Lung (tissue), 17 donors: ENCODE measurements at places on chromosomes 4 and X. TPM values are rescaled to one million over a fixed set of nuclear protein-coding genes. Genes with fewer than 3 reads are reported as not detected.

The F8A3 gene
- 3.6 TPM for total RNA-seq

GRCh38 chr4:78484574-78484973 lies 67.0 kb upstream of the ANXA3 start:
- DNase-seq = no peak

DNA sequence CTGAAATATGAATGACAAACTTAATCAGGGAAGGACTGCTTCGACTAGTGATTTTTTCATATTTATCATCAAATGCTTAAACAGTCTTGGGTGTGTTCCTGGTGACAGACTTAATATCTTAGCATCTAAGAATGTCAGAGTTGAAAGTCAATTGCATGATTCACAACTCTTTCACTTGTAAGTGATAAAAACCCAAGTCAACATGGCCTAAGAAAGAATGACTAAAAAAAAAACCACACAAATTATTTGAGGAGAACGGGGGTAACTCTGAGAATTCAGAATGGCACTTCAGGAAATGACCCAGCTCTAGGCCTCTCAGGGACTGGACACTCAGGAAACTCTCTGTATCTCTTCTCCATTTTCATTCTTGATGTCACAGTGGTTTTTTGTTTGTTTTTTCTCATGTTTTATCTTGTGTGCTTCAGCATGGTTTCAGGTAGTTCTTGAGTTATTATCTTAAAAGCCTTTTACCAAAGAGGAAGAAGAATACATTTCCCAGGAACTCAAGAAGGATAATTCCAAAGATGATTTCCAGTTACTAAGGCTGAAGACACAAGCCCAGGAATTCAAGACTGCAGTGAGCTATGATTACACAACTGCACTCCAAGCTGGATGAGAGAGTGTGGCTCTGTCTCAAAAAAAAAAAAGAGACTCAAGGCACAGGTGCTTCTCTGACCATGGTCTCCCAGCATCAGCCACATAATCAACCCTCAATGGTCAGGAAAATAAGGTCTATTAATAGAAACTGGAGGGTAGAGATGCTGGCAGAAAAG lies 1697.8 kb upstream of the IGFBP7 start:
- DNase-seq = no peak

- no peak for DNase-seq
Observed at GRCh38 chr4:140769209-140769608, 13.0 kb upstream of the TBC1D9 start.

- DNase-seq = no peak
Observed at GRCh38 chr4:102157984-102158383, 187.3 kb downstream of the SLC39A8 start.
